ENCODE measurements at places on chromosomes 3 and 15. TPM values are rescaled to one million over a fixed set of nuclear protein-coding genes. Genes with fewer than 3 reads are reported as not detected.

The GPR15 gene
- total RNA-seq, result not detected

The GALNT15 gene
- total RNA-seq, result 68.5 TPM

The SCAANT1 gene
- total RNA-seq, result not detected

The MUSTN1 gene
- total RNA-seq, result 6.9 TPM

The DNAH12 gene
- total RNA-seq, result 0.32 TPM

The DYNLT2B gene
- 14.9 TPM for total RNA-seq

The C15orf61 gene
- total RNA-seq, result 4.6 TPM

The MASP1 gene
- 1.3 TPM for total RNA-seq

The MFGE8 gene
- total RNA-seq, result 226 TPM

The CYP1A1 gene
- total RNA-seq, result 32.1 TPM

The GPR156 gene
- 0.64 TPM for total RNA-seq

The SHF gene
- total RNA-seq, result 9.7 TPM

The LSMEM2 gene
- total RNA-seq, result not detected

The LIPH gene
- 5.6 TPM for total RNA-seq

The RARB gene
- total RNA-seq, result 8.2 TPM

The RNU5B-1 gene
- total RNA-seq, result not detected

The GHSR gene
- not detected for total RNA-seq

The P2RY14 gene
- 1.9 TPM for total RNA-seq

The LARP6 gene
- 18.6 TPM for total RNA-seq

The CLDN16 gene
- total RNA-seq, result not detected

The GPR62 gene
- total RNA-seq, result 0.16 TPM

The ARHGAP31 gene
- total RNA-seq, result 18.2 TPM

The NR2E3 gene
- total RNA-seq, result 1.6 TPM

The ROBO2 gene
- total RNA-seq, result 0.98 TPM

The LOXL1 gene
- total RNA-seq, result 11.3 TPM

The OR4M2 gene
- not detected for total RNA-seq

The PIERCE2 gene
- 1.6 TPM for total RNA-seq

The GABRR3 gene
- total RNA-seq, result not detected

The SENP7 gene
- 26.6 TPM for total RNA-seq

The CCR1 gene
- 4.3 TPM for total RNA-seq

The A4GNT gene
- total RNA-seq, result not detected

The CCR8 gene
- total RNA-seq, result not detected

The AHSG gene
- total RNA-seq, result not detected

The CHRNA7 gene
- 4.8 TPM for total RNA-seq

The ROPN1B gene
- 17.7 TPM for total RNA-seq

The KPNA4 gene
- 25.2 TPM for total RNA-seq

The FSIP1 gene
- 0.32 TPM for total RNA-seq
